Cerebellum (tissue), 4 donors: ENCODE measurements at places on chromosomes 13 and 19.

GRCh38 chr19:29439688-29440550 lies 85.9 kb upstream of the VSTM2B start:
- no peak for DNase-seq

DNA sequence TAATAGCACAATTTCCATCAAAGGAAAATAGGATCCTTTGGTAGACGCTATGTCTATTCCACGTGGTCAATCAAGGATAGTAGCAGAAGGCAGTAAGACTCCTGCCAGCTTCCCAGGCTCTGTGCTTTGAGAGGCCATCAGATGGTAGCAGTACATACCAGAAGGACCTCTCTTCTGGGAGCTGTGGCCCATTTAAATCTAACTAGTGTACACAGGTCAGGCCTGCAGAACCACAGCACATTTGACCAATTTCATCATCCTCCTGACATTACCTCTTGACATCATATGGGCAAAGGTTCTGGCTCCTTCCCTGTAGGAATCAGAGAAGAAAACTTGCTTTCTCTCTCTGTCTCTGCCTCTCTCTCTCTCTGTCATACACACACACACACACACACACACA lies 229.6 kb upstream of the HTR2A start:
- no peak for DNase-seq

DNA sequence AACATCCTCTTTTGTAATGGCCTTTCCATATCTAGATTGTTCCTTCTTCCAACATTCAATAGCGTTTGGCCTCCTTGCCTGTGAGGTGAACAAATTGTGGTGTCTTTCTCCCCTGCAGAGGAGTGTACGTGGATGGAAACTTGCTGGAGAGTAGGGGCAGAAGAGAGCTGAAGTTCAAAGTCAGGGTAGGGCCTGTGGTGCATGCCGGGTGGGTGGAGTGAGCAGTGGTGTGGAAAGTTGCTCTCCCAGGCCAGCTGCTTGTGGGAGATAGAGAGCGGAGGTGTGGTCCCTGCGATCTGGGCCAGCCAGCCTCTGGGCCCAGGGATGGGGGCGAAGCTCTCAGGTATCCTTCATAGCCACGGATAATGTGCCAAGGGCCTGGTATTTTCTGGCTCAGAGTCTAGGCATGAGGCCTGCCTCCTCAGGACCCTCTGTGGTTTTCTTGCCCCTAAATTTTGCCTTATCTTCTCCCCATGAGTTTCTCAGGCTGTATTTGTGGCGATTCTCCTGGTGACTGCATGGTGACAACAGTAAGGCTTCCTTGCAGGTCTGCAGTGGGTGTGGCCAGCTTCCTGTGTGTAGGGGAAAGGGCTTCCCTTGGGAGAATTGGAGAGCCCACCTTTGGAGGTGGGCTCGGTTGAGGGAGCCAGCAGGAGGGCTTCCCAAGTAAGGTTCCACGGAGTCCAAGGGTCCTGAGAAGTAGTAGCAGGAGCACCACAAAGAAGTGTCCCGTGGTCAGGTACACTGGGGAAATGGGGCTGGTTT lies 6.7 kb downstream of the RGCC start:
- no peak for DNase-seq

GRCh38 chr19:1258707-1259205 lies 10.4 kb downstream of the MIDN start:
- no peak for DNase-seq

DNA sequence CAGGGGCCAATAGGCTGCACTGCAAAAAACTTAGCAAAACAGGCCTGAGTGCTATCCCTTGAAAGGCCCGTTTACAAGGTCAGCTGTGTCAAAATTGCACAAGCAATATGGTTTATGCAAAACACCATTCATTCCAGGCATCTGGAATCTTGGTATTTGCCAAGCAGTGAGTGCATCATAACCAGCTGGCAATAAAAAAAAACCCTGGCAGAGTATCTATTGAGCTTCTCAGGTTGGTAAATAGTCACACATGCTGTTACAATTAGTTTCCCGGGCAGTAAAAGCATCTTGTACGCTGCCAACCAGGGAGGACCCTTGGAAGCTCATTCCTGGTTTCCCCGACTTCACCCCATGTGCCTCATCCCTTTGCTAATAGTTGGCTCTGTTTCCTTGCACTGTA lies 21.3 kb downstream of the ZNF77 start:
- no peak for DNase-seq

GRCh38 chr13:23593148-23593547 lies 22.9 kb downstream of the TNFRSF19 start:
- DNase-seq = no peak

GRCh38 chr13:21009036-21009435 lies 52.4 kb downstream of the LATS2 start:
- no peak for DNase-seq

- DNase-seq = no peak
Measured at GRCh38 chr13:34044660-34045080, 226.7 kb downstream of the RFC3 start.

GRCh38 chr19:38737281-38737865 lies 6.9 kb downstream of the CAPN12 start:
- DNase-seq = no peak

DNA sequence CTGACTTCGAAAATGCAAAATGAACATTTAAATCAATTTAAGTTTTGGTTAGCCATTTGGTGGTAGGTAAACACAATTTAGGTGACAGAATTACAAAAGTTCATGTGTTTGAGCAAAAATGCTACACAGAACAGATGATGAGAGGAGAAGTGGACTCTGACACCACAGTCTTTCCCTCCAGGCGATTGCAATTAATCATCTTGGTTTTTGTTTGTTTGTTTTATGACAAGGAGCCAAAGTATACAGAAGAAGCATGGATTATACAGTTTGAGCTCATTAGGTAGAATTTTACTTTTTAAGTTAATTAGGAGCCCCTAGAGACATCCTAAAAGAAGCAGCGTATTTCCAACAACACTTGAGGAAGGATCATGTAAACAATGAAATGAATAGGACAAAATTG lies 49.3 kb upstream of the FREM2 start:
- DNase-seq = no peak

DNA sequence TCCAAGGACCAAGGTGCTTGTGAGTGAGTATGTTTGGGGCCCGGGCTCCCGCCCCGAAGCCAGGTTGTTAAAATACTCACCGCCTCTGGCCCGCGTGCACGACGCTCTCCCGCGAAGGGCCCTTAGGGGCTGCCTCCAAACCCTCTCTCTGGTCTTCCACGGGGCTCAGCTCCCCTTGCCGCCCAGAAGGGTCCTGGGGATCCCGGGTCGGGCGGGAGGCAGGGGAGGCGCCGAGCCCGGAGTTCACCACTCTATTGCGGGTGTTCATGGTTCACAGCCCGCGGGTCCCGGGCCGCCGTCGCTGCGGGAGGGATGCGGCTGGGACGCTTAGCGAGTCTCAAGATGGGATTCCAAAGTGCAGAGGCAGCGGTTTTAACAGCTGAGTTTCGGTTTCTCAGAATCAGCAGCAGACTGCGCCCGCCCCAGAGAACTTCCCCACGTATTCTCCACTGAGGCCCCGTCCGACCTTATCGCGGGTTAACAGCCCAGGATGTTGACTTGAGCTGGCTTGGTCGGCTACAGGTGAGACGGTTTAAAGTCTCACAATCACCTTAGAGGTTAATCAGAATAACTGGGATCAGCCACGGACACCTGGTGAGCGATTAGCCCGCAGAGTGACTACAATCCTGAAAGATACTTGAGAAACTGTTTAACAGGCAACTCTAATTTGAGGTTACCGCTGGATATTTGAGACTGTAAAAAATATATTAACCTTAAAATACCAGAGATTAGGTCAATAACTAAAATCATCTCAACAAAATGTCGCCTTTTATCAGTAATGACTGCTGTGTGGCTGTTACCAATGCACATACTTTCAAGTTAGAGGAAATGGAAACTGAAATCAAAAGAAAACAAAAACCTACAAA lies at the start of gene EPSTI1:
TSS of gene EPSTI1 (minus strand) at position 344 of the 866 bp plus-strand sequence. CDS start at position 268, 76 bp downstream.
- no peak for DNase-seq

GRCh38 chr13:98752467-98753290 lies at the start of gene SLC15A1:
SLC15A1 (minus strand) TSS chr13:98752672; CDS start chr13:98752598, 74 bp downstream.
- no peak for DNase-seq

DNA sequence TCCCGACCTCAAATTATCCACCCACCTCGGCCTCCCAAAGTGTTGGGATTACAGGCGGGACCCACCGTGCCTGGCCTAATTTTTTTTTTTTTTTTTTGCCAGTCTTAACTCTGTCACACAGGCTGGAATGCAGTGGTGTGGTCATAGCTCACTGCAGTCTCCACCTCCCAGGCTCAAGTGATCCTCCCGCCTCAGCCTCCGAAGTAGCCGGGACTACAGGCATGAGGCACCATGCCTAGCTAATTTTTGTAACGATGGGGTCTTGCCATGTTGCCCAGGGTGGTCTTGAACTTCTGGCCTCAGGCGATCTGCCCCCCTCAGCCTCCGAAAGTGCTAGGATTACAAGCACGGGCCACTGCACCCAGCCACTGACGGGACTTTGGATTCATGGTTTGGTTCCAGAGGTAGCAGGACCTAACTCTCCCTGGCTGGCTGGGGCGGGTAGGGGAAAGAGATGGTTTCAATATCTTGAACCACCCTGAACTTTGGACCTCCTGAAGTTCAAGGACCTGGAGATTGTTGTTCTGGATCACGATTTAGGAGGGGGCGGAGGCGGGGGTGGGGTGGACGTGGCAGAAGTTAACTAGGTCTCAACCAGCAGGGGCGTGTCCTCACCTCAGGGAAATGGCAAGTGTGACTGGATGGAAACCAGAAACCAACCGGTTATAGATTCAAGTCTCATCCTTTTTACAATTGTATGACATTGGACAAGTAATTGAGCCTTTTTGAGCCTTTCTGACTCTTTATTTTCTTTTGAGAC lies 40.8 kb downstream of the IER2 start:
- no peak for DNase-seq

GRCh38 chr13:79119578-79120107 lies 286.4 kb downstream of the RBM26 start:
- no peak for DNase-seq

- DNase-seq = no peak
Measured at GRCh38 chr19:980133-980998, 3.8 kb upstream of the WDR18 start.

- DNase-seq = no peak
Measured at GRCh38 chr13:73242515-73243015, 183.8 kb downstream of the KLF5 start.

- DNase-seq = no peak
Measured at GRCh38 chr19:31146546-31147183, 202.6 kb downstream of the TSHZ3 start.

- no peak for DNase-seq
Measured at GRCh38 chr13:49597043-49597641, 11.8 kb upstream of the RCBTB1 start.

GRCh38 chr19:30011051-30011578 lies 69.1 kb downstream of the URI1 start:
- no peak for DNase-seq

GRCh38 chr13:66102864-66103263 lies 1127.3 kb downstream of the PCDH9 start:
- DNase-seq = no peak

DNA sequence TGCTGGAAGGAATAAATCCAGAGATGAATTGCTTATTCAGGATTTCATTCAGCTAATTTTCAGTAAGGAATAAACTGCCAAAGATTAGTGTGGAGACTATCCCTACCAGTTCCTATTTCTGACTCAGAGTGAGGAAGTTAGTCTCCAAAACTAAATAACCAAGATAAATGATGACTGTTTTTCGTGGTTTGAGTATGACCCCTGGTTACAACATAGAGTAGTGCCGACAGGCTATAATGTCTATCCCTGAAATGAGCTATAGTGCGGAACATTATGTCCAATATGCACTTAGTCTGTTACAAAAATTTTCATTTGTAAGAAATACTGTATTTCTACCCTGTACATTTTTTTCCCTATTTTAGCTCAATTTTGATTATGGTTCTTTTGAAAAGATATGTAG lies 51.4 kb downstream of the NBEA start:
- DNase-seq = no peak

DNA sequence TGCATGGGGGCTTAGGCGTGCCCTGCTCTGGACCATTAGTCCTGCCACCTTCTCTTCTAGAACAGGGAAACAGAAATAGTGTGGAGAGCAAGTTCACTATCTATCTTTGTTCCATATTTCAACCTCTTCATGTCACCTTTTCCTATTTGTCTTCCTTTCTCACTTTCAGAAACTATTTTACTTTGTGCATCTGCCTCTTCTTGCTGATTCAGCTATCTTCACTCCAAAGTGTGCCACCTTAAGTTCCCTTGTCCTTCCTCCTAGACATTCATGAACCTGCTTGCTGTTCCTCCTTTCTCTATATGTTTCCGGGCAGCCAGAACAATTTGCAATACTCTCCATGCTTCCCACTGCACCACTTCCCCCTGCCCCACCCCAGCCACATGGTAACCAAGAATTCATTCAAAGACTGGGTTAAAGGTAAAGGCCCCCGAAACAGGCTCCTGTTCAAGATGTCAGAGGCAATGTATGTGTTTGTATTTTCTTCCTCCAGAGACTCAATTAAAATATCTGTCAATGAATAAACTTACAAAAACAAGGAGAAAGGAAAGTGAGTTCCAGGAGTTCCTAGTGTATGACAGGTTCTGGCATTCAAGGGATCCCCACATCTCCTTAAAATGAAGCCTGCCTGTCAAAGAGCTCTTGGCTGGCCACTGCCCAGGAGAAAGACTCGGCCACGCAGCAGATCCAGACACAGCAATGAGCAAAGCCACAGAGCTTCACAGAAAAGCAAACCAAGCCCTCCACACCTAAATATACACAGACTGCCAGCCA lies 268.1 kb downstream of the DNAJC15 start:
- DNase-seq = no peak

DNA sequence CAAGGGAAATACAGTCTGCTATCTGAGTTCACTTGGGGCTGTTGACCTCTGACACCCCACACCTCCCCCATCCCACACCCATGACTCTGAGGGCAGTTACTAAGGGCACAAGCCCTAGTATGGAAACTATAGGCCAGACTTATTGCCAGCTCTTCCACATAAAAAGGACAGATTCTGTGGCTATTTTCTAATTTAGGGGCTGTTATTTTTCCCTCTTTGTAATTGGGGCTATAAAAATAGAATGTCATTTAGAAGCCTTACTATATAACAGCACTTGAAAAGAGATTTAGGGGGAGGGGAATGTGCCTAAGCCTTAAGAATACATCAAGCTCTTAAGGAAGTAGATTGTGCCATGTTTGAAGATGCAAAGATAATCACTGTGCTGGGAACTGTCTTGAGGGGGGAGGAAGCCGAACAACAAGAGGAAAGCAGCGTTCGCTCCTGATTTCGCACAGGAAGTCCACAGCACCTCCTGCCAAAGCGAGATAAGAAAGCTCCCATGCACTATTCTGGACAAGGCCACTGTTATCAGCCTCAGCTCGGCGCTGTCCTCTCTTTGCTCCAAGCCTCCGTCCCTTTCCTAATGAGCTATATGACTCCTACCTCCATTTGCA lies 86.6 kb downstream of the FLT1 start:
- no peak for DNase-seq
